ENCODE measurements at places on chromosomes 16 and 17.

DNA sequence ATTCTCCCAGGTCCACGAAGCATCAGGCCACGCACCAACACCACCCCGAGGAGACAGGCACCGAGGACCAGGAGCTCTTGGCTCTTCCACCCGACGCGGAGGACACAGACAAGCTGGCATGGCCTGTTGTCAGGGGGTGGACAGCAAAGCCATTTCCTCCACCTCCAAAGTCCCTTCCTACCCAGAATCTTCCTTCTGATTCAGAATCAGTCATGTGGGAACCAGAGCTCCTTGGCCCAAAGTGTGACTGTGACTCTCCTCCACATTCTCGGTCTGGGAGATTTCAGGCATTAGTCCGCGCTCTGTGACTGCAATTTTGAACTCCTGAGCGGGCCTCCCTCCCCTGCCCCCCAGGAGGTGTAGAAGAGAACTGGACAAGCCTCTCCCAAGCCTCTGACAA lies 9.2 kb downstream of the DNAH17 start:
- no peak for DNase-seq

DNA sequence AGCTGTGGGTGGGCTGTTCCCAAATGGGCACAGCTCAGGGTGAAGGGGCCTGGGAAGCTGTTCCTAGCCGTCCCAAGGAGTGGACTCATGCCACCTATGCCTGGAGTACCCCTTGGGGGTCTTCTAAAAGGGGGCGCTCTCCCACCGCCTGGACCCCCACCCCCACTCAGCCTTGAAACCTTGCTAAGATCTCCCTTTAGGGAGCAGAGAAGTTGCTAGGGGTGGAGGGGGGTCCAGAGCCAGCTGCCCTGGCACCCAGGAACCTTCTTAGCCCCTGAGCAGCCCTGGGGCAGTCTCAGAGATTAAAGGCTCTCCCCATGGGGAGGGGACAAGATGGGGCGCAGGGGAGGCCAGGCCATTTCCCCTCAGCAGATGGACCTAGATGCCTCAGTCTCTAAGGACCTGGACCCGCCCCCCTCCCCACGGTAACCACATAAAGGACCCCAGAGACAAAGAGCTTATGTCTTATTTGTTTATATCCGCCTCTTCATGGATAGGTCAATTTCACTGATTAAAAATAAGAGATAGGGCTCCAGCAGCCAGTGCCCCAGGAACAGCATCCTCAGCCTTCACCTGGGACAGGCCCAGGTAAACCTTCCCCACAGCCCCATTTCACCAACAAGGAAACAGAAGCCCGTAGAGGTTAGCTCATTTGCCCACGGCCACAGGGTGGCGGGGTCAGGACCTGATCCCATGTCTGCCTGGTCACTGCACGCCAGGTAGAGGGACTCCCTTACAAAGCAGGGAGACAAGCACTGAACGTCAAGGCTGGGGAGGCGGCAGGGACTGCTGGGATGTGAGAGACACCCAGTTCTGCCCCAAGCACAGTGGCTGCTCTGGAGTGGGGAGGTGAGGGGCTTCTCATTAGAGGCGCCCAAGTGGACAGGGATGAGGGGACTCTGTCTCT lies 3.4 kb downstream of the MTSS2 start:
- DNase-seq = no peak

DNA sequence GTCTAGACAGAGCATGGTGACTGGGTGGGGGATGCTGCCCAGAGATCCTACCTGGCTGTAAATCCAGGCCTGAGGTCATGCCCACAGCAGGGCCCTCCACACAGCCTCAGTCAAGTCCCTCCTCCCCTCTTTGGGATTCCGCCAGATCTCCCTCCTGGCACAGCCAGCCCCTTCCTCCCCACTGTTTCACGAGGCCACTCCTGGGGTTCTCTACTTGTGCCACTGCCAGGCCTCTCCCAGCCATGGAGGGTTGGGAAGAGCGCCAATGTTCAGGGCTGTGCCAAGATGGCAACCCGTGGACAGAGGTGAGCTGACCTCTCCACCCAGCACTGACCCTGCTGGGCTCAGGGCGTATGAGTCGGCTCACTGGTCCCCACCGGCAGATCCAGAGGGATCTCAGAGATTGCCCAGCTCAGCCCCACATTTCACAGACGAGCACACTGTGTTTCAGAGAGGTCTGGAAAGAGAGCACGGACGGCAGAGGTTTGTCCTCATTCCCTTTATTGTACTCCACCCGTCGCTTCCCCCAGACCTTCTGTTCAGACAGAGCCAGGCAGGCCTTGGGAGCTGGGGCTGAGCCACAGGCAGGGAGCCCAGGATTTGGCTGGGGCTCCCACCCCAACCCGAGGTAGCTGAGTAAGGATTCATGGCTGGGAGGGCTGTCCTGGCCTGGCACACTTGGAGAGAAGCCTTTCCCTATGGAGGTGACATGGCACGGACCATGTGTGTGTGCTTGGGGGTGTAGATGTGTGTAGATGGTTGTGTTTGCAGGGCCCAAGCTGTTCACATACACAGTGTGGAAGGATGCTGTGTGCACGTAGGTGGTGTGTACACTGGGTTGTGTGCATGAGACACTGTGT lies 3.5 kb upstream of the CAMKK1 start:
- no peak for DNase-seq

DNA sequence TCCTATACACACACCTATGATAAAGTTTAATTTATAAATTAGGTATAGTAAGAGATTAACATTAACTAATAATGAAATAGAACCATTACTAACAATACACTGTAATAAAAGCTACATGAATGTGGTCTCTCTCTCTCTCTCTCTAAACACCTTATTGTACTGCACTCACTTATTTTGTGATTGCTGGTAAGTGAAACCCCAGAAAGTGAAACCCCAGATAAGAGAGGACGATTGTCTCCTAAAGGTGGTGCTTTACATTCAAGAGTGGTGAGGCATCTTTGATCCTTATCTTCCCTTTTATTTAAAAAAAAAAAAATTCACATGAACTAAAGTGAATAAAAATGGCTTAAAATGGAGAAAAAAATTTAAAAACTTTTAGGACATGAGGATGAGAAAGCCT lies 80.1 kb upstream of the TRAP1 start:
- no peak for DNase-seq

GRCh38 chr17:63240106-63240505 lies 206.0 kb downstream of the CYB561 start:
- no peak for DNase-seq

DNA sequence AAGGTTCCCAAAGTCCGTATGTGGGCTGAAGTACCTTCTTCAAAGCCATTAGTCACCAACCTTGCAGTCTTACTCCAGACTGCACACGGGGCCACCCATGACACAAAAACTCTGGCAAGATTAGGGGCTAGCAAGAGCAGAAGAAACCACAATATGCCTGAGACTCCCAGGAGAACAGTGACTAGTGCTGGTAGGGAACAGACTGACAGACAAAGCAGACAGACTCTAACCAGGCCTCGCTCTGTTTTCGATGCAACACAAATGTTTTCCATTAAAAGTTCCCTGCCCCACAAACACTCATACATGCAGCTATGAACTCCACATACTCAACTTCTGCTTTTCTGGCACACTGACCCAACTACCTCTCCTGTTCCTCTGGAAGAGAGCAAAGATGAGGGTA lies 102.2 kb downstream of the HIC1 start:
- DNase-seq = no peak
